ENCODE measurements at places on chromosomes 1 and 21.

GRCh38 chr1:154349121-154349520, 23.8 kb downstream of the ATP8B2 start:
- DNase-seq, result no peak

GRCh38 chr1:56573311-56573710, 6.1 kb downstream of the PLPP3 start:
- no peak for DNase-seq

- DNase-seq, result no peak
Measured at GRCh38 chr1:248850536-248851251, 8.2 kb downstream of the ZNF692 start.

- no peak for DNase-seq
Measured at GRCh38 chr1:156862997-156863599, 2.4 kb downstream of the NTRK1 start.

DNA sequence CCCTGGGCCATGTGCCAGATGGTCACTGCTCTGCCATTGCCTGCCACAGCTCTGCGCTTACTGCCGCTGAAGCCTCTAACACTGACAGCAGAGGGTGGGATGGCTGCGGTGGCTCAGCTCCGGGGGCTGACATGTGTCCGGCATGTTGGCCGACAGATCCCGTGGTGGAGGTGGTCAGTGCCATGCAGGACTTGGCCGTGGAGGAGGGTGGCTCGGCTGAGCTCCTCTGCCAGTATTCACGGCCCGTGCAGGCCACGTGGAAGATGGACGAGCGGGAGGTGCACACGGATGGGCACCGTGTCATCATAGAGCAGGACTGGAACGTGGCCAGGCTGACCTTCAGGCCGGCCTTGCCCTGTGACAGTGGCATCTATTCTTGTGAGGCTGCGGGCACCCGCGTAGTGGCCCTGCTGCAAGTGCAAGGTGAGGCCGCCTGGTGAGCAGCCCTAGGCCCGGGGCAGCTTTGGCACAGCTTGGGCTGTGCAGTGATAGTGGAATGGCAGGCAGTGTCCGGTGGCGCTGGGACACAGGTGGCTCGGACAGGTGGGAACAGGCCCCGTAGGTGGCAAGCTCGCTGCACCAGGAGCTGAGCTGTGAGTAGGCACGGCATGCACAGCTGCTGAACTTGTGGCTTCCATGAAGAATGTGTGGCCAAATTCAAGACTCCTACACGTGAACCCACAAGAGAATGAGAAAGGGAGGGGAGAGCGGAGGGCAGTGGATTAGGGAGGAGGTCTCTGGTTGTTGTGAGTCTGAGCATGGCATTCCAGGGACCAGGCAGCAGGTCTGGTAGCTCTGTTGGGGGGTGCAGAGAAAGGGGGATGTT, 91.8 kb downstream of the TRIM11 start:
- DNase-seq, result no peak

DNA sequence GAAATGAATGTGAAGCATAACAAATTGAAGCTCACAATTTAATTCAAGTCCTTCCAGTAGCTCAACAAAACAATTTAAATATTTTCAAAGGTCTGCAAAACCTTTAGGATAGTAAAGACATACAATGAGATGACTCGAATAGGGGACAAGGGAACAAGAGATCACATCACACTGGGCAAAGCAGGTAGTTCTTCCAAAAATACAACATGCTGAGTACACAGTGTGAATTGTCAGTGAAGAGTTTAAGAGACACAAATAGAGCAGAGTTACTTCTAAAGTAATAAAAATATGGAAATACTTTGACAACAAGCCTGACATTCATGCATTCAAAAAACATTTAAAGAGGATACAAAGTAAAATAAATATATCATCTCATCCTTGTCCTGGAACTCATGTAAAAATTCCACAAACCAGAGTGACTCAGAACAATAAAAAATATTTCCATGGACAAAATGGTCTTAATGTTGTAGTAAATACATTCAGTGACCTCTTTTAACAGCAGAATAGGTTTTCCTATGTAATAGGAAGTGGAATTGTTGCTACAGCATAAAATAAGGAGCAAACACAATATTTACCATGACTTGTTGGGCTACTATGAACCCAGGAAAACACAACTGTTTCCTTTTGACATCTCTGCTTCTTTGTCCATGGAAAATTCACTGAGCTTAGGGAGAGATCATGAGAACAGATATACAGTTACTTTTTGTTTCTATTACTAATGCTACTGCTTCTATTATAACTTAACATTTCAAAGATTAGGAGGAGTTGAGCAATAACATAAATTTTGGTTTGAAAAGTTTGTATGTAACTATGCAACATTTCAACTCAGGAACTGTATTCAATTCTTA, 83.7 kb upstream of the BCL10 start:
- no peak for DNase-seq

GRCh38 chr21:37045149-37045548, 27.7 kb downstream of the PIGP start:
- DNase-seq, result no peak

DNA sequence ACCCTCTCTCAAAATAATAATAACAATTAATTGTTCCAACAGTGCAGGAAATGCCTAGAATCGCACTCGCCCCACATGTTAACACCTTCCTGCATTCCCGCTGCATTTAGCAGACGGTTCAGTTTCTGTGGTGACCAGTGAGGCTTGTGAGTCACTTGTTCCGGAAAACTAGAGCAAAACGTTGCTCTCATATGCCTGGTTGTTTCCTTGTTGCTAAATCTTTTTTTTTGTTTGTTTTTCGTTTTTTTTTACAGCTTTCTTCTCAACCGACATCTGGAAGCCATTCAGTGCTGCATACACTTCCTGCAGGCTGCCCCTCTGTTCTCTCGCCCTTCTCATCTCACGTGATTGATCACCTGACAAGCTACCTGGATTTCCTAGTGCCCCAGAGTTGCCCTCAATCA, 56.9 kb upstream of the TMPRSS2 start:
- peak; percentile 20 for DNase-seq

GRCh38 chr1:156463874-156464273, 36.7 kb downstream of the MEF2D start:
- DNase-seq, result peak; percentile 56

GRCh38 chr1:41907446-41907845, 11.3 kb downstream of the HIVEP3 start:
- no peak for DNase-seq

DNA sequence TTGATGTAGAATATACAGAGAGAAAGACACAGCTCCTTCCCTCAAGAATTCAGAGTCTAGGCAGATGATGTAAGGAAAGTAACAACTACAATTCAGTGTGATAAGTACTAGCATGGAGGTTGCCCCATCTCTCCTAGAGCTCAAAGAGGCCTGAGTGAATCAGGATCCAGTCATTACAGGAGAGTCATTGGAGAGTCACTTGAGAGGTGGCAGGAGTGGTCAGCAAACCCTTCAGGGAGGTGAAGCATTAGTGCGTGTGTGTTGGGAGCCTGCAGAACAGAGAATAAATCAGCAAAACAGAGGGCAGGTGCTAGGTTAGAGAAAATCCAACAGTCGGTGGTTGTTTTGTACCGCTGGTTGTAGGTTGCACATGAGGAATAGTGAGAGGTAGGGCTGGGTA, 46.1 kb downstream of the GRIK1 start:
- no peak for DNase-seq

DNA sequence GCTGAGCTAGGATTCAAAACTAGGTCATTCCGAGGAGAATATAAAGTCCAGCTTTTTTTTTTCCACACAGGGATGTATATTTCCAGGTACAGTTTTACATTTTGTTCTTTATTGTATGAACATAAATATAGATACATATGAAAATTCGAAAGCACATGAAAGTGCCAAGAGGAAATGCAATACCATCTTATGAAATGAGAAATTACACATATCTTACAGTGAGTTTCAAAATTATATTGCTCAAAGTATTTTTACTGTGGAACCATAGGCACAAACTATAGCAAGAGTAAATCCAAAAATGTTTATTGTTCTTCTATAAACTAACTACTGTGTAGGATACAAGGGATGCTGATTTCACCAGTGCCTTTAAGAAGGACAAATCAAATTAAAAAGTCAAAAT, 39.0 kb downstream of the PTPRC start:
- DNase-seq, result no peak

GRCh38 chr1:184403961-184404726, 17.3 kb downstream of the C1orf21 start:
- no peak for DNase-seq

GRCh38 chr1:204977318-204977717, 65.7 kb upstream of the CNTN2 start:
- DNase-seq, result no peak

Measured in skeletal muscle cell (primary cell).